ENCODE measurements at places on chromosomes 12 and 14.

- no peak for DNase-seq
These were observed 12.2 kb downstream of the MMP14 start for GRCh38 chr14:22848351-22849164.

GRCh38 chr12:70241845-70242244 is 1.4 kb upstream of the CNOT2 start:
- DNase-seq = no peak

GRCh38 chr14:25484235-25484634 is 434.3 kb upstream of the STXBP6 start:
- no peak for DNase-seq

DNA sequence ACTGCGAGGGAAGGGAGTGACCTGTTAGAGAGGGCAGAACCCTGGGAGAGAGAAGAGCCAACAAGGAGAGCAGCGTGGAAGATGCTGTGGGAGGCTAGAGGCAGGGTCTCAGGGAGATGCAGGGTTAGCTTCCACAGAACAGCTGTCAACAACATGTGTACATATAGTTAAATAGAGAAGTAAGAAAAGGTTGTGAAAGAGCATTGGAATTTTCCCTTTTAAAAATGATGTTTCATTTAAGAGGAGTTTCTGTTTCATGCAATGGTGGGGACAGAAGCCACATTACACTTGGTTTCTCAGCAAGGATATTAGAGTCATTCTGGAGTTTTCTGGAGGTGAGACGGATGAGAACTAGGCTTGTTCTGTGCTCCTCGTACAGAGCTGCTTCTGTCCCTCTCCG is 23.8 kb upstream of the TBC1D30 start:
- no peak for DNase-seq

GRCh38 chr12:131471271-131471905 is 239.5 kb upstream of the SFSWAP start:
- DNase-seq = no peak

DNA sequence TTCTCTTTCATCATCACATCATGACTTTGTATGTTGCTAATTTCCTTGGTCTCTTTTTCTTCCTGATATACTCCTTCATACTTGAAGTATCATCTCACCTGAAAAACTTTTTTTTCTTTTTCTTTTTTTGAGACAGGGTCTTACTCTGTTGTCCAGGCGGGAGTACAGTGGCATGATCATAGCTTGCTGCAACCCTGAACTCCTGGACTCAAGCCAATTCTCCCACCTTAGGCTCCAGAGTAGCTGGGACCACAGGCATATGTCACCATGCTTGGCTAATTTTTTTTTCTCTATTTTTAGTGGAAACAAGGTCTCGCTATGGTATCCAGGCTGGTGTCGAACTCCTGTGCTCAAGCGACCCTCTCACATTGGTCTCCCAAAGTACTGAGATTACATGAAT is 107.6 kb downstream of the RALGAPA1 start:
- DNase-seq = no peak

- DNase-seq = no peak
These were observed 70.5 kb downstream of the TMX1 start for GRCh38 chr14:51310505-51310944.

GRCh38 chr14:21852061-21852664 is 178.5 kb upstream of the OR4E1 start:
- peak; percentile 26 for DNase-seq

DNA sequence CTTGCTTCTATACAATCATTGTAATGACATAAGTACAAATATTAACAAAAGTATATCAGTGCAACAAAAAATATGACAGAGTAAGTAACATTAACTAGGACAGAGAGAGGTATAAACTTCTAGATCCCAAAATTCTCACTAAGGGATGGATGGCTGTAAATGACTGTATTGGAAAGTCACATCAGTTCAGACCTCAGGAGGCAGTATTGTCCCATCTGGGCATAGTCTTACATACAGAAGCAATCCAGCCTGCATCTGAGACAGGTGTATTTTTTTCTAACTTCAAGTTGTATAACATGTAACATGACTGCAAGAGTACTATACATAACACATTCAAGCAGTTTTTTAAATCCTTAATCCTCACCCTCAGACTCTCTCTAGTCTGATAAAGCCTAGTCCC is 99.0 kb downstream of the GARIN6 start:
- no peak for DNase-seq

DNA sequence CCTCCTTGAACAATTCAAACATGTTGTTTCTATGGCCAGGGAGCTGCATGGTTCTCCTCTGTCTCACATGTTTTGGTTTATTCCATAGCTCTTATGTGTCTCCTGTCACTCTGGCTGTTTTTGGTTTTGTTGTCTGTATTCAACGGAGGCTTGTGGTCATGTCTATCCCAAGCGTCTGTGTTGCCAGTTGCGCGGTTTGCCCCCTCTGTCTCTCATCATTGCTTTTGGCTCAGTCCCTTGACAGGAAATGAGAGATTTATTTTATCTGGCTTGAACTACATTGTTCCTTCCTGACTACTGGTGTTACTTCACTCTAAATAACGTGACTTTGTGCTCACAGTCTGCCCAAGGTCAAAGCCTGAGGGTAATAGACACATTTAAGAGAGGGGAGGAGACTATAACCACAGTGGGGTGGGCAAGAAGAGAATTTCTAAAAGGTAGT is 96.4 kb upstream of the SOX5 start:
- DNase-seq = no peak
